Left lung (tissue), 14 donors: ENCODE measurements at places on chromosomes 7 and 10.

DNA sequence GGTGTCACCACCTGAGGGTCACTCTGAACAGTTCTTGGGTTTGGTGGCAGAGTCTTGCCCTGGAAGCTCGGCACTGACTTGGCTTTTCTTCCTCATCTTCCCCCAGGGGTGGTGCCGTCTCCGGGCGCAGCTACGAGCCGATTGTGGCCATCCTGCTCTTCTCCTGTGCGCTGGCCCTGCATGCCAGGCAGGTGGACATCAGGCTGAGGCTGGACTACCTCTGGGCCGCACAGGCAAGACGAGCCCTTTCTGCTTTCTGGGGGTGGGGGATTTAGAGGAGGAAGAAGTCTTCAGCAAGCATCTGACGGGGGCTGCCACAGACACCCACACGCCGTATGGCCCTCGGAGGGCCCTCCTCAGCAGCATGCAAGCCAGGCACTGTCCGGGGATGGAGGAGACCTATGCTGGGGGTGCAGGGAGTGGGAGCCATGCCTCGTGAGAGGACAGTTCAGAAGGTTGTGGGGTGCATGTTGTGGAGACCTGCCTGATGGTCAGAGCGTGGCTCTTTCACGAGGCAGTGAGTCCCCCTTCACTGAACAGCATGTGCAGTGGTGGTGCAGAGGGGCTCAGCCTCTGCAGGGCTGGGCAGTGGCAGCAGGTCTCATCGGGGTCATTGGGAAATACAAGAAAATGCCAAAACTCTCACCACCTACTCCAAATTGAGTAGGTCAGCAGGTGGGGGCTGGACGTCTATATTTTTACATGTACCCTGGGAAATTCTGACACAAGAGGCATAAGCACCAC is 112.4 kb downstream of the ADCY1 start:
- no peak for DNase-seq

DNA sequence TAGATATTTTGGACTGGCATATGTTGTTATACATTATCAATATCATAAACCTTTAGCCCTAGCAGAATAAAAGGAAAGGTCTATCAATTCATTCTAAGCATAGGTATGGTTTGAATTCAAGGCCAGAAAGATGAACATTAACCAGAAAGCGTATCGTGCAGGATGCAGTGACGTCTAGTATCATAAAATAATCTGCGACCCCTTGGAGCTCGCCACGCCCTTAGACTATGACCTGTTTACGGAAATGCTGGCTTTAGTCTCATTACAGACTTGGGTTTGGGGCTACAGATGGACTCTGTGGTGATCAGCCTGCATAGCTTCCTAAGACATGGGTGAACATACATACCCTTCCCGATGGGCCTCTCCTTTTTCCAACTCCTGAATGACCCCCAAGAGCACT is 21.5 kb downstream of the INSYN2A start:
- DNase-seq, result no peak

DNA sequence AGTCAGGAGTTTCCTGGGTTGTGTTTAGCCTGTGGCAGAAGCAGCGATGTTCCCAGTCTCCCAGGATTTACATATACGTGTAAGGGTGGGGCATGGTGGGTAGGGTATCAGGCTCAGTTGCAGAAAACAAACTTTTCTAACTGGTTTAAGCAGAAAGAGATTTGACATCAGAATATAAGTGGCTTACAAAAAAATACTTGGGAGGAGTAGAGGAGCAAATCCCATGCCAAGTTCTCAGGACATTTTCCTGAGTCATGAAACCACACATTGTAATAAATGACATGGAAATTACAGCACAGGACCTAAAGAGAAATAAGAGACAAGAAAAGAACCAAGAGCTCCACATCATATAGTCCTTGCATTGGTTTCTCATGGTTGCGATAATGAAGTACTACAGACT is 26.2 kb upstream of the FRMD4A start:
- no peak for DNase-seq

GRCh38 chr10:31069411-31069810 is 37.7 kb upstream of the ZNF438 start:
- no peak for DNase-seq

DNA sequence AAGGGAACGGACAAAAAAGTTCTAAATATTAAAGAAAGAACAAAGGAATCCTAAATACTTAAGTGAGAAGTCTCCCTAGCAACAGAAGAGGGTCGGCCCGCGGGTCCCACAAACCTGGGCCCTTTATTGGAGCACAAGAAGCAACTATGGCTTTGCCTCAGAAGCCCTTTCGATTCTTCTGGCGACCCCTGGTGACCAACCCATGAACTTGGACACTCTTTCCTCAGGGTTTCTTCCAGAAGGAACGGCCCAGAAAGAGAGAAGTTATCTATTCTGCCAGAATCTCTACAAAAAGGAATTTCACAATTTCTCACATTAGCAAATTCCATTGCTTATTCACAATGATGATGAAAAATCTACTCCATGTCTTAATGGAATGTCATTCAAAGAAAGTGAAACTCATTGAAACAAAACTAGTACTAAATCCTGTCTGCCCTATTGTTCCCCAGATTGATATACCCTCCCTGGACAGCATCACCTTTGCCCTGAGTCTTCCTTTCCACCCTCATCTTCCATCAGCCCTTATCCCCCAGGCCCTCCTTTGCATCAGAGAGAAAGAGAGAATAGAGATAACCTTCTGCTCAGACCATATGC is 43.7 kb downstream of the CPVL start:
- peak; percentile 85 for DNase-seq

GRCh38 chr7:36082216-36082615 is 70.8 kb upstream of the EEPD1 start:
- no peak for DNase-seq

- DNase-seq, result peak; percentile 29
Observed at GRCh38 chr10:24721229-24722106, 2.2 kb downstream of the ARHGAP21 start.

GRCh38 chr7:2452074-2452507 is 24.1 kb downstream of the GRIFIN start:
- peak; percentile 29 for DNase-seq

GRCh38 chr7:148905093-148905666 is 21.1 kb upstream of the EZH2 start:
- no peak for DNase-seq

DNA sequence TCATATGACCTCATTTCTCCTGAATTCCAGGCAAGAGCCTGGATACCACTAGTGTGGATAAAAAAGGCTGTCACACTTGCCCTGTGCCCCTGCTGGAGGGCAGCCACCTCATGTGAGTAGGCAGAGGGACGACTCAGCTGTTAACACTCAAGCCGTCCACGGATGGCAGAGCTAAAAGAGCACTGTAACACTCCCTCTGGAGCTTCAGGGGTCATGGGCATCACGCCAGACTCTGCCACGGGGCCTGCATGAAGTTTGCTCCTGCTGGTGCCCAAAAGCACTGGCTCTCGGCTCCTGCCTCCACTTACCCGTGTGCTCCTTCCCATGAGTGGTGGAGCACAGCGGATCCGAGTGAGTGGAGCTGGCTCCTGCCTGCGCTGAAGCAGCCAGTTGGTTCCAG is 919.8 kb upstream of the C7orf33 start:
- no peak for DNase-seq

DNA sequence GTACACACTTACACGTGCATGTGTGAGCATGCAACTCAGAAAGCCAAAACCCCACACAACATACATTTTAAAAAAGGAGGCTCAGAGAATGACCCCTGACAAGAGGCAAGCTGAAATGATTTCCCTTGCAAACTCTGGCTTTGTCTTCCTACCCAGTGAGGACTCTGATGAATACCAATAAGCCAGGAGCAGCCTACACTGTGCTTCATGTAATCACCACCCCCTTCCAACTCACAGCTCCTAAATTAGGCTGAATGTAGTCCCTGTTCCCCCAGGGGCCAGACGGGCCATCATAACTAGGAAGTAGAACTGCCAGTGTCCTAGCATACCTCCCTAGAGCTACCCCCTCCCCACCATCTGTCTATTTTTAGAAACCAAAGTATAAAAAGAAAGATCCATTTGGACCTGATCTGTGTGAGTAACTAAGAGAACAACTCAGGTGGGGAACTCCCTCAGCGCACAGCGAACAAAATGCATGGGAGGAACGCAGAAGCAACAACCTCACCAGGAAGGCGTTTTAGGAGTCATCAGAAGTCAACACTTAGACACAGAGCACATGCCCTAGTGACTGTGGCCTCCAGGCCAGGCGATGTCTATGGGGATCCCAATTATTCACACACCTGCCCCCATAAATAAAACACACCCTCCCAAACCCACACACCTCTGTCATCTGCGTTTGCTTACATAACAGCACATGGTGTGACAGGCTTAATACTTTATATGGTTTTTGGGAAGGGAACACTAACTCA is 1.9 kb downstream of the DGKI start:
- DNase-seq, result no peak

DNA sequence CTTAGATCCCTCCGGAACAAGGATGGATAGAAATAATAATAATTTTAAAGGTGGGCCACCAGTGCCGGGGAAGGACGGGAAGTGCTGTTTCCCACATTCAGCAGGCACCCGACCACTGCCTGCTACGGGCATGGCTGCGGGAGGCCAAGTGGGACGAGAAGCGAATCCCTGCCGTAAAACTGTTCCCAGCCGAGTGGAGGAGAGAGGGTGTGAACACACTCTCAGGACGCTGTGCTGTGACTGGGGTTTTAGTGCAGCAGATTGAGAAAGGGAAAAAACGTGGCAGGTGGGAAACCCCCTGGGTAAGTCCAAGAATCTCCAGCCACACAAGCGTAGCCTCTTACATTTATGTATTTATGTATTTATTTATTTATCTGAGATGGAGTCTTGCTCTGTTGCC is 158.8 kb downstream of the DNAJB6 start:
- no peak for DNase-seq

DNA sequence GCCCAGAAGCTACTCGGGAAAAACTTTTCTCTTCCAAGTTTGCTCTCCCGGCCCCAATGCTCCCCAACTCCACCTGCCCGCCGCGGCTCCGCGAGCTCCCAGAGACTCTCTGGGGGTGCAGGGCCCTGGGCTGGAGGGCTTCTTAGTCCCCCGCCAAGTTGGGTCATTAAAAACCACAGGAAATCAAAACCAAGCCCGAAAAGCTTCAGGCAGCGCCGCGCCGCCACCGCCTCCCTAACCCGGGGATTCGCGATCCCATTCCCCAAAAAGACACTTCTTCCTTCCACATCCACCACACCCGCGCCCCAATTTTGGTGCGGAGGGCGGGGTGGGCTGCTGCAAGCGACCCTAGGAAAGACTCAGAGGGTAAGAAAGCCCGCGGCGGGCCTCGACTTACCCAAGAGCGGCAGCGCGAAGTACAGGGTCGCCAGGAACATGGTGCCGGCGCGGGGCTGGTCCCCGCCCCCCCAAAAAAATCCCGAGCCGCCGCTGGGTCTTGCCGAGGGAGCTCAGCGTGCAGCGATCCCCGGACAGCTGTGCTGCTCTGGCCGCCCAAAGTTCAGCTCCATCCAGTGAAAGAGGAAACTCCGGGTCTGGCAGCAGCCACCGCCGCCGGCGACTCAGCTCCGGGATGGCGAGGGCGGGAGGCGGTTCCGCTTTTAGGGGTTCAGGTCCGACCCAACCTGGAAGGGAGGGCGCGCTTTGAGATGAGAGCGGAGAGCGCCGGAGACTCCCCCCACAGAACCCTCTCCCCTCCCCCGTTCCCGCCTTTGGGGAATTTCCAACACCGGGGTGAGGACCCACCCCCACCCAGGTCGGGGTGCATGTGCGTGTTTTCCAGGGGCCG is 1.2 kb downstream of the GFRA1 start:
- peak; percentile 80 for DNase-seq

DNA sequence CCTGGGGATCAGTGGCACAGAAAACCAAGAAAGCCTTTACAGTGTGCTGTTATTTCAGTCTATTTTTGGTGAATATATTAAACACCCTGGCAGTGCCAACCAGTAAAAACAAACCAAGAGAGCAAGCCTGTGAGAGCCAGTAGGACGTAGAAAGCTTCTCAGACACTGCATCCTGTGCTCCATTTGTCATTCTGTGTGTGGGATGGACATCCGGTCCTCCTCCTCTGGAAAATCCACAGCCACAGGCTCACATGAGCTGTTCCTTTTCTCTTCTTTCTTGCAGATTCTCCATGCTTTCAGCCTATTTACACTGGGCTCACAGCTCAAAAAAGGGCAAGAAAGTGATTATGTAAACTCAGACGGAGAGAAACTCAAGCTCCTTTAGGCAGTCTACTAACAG is 119.7 kb upstream of the YAE1 start:
- DNase-seq, result no peak

DNA sequence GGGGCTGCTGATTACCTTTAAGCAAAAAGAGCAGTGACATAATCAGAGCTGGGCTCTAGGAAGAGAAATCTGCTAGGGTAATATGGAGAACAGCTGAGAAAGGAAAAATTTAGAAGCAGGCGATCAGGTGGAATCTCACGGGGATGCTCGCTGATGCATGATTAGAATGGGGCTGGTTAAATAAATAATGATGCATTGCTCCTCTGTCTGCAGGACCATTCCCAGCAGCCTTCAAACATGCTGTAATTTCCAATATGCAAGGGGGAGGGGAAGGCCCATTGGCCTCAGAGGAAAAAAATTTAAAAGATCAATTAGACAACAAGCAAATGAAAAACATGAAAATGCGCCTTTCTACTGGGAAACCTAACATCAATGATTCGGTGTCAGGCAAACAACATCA is 65.6 kb upstream of the C10orf90 start:
- no peak for DNase-seq

DNA sequence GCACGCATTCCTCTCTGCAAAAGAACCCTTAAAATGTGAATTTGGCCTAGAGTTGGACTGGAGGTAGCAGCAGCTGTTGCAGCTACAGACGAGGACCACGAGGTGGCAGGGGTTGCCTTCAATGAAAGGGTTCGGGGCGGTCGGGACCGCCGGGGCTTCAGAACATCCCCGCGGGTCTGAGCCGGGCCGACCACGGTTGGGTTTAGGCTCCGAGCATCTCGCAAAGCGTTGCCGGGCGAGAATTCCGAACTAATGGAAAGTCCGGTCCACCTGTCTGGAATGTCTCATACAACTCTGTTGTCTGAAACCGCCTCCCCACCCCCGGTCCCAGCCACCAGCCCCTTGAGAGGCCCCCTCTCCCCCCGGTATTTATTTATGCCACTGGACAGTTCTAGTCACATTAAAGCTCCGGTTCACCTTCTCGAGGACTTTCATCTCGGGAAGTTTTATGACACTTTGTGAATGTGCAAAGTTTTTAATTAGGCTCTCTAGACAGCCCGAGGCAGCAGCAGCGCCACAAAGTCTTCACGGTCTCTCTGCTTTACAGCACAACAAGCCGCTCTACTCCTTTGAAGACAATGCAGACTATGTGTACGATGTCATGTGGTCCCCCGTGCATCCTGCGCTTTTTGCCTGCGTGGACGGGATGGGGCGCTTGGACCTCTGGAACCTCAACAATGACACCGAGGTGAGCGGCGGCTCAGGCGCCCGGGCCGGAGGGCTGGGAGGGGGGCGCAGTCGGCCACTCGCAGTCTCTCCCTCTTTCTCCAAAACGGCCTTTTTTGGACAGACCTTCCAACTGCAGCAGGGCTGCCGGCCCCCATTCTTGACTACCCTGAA is 246.2 kb downstream of the SLC25A13 start:
- peak; percentile 86 for DNase-seq
